ENCODE measurements at places on chromosomes 12 and 14.

GRCh38 chr14:103801459-103801858 is 45.9 kb downstream of the PPP1R13B start:
- no peak for DNase-seq

- no peak for DNase-seq
Measured at GRCh38 chr12:13387101-13387500, 190.6 kb downstream of the EMP1 start.

DNA sequence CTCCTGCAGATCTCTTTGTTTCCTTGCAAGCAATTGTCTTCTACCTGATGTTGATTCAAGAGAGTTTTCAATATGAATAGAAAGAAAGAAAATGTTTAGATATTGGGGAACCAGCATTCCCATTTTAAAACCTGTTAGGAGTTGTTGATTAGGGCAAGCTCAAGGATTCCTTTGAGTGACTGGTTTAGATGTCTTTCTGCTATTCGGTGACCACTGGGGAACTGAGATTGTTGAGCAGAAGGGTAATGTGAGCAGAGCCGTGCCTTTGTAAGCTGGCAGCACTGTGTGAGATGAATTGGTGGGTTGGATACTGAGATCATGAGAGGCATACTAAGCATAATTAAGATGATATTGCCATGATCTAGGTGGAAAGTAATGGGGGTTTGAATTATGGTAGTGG is 39.1 kb upstream of the PAPLN start:
- no peak for DNase-seq

DNA sequence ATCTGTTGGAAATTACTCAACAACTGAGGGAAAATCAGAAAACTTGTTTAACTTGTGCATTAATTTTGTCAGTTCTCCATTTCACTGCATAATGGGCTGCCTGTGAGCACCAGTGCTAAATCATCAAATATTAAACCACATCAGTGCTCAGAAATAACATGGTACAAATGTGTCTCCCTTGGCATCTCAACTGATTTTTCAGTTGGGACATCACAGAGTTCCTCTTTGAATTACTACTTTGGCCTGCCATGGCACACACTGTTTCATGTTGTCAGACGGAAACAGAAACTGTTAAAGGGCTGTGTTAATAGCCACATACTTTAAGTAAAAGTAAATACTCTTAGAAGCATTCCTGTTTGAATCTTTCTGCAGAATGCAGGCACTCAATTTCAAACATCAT is 42.1 kb upstream of the STRN3 start:
- DNase-seq = no peak

DNA sequence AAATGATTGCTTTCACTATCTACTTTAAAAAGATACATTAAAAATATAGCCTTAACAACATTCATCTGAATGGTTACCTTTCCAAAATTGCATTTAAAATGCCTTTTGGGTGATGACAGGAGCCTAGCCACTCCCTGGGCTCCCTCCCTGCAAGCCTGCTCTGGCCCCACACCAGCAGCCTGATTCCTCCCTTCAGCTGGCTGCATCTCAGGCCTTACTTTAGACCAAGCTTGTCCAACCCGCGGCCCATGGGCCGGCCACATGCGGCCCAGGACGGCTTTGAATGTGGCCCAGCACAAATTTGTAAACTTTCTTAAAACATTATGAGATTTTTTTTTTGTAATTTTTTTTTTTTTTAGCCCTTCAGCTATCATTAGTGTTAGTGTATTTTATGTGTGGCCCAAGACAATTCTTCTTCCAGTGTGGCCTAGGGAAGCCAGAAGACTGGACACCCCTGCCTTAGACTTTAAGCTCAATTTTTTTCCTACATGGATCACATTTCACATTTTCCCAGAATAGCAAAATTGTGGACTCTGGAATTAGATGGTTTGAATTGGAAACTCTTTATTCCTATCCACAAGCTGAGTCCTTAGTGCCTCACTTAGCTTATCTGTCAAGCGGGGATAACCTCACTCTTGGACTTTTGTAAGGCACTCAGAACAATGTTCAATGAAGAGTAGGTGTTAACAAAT is 124.4 kb downstream of the MYRFL start:
- DNase-seq = no peak

DNA sequence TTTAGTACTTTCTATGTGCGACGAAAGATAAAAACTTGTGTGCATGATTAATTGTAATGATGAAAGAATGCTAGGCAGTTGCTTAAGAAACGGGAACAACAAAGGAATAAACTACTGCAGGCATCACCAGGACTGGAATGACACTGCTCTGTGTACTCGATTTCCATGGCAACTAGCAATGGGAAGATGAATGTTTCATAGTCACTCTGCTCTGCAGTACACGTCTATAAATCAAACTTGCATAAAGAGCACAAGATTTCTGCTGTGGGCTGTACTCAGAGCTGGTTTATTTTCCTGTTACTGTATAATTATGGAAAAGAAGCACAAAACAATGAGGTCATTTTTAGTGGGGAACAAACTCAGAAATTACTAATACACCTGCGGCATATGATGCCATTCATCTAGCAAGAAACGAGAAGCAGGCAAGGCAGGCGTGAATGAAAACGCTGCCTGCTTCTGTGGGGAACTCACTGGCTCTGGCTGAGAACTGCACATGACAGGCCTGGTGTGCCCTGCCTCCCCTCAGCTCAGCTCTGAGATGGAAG is 41.8 kb downstream of the EFCAB11 start:
- DNase-seq = no peak

- no peak for DNase-seq
Measured at GRCh38 chr12:3838076-3838475, 35.1 kb downstream of the PARP11 start.

- DNase-seq = no peak
Measured at GRCh38 chr14:71526388-71526787, 405.8 kb upstream of the RGS6 start.
